GM03348 (cell line): ENCODE measurements at places on chromosomes 2 and 18.

DNA sequence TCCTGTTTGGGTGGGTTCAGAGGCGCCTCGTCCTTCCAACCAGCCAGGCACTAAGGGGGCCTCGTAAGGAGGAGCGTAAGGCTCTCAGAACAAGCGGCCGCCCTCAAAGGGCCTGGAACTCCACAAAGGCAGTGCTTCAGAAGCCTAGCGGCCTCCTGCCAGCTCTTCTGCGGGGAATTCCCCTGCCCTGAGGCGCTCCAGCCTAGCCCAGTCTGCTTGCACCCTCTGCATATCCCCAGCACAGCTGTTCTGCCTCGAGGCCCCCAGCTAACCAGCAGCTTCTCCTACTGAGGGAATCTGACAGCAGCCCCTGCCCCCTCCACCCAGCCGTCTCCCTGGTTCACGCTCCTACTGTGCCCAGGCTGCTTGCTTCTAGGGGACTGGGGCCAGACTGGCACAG lies 265.9 kb downstream of the TFCP2L1 start:
- no peak for DNase-seq

GRCh38 chr2:181948227-181948626 lies 37.4 kb upstream of the PPP1R1C start:
- no peak for DNase-seq

DNA sequence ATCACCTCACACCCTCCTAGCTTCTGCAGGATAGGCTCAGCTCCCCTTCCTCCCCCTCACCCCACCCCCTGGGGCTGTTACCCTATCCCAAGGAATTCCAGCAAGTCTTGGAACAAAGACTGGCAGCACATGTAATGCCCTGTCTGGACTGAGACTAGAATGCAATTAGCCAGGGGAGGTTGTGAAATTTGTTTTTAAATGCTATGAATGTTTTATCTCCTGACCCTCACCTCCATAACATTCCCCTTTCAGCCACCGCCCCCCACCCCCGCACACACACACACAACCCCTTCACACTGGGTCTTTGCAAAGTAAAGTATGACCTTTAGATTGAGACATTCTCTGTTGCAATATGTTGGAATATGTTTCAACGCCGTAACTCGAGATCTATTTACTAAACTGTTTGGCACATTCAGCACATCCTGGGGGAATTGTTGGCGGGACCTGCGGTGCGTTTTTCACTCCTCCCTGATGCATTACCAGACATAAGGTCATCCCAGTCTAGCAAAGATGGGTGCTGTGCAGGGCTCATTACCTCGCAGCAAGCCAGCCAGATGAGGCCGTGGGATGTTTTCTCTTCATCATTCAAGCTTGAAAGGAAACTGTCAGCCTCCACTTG lies 290.7 kb upstream of the SLC14A2 start:
- peak; percentile 85 for DNase-seq

DNA sequence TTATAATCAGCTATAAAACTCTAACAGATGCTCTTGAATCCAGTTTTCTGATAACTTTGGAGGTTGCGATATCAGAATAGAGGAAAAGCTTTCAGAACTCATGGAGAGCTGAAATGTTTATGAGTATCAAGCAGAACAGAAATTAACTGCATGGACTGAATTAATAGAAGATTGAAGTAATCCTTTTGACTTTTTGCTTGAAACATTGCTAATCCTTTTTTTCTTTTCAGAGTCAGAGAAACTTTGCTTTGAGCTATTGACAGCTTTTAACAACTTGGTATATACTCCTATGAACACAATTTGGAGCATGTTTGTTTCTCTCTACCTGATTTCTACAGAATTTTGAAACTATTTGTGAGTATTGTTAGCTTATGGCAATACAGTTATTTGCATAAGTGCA lies 1254.8 kb downstream of the LRP1B start:
- no peak for DNase-seq

GRCh38 chr2:223725494-223725893 lies 111.9 kb downstream of the AP1S3 start:
- DNase-seq = peak; percentile 92

DNA sequence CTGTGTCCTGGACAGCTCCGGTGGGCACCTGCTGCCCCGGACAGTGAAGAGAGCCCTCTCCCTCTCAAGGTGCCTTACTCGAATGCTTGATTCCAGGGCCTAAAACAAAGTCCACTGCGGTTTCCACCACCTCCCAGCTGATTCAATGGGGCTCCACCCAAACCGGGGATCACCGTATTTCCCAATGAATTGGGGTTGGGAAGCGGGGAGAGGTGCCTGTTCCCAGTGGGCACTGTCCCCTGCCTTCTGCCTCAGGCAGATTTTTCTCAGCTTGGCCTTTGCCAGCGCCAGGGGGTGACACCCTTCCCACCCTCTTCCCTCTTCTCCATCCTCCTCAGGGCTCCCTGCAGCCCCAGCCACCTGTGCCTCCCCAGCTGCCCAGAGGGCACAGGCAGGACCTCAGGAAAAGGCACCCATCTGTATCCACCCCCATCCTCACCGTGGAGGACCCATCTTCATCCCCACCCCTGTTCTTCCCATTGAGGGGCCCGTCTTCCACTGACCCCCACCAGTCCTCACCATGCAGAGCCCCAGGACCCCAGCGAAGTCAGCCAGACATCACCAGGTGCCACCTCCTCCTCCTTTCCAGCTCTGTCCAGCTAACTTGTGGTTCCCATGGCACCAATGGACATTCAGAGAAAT lies 66.7 kb upstream of the HPCAL1 start:
- DNase-seq = no peak

DNA sequence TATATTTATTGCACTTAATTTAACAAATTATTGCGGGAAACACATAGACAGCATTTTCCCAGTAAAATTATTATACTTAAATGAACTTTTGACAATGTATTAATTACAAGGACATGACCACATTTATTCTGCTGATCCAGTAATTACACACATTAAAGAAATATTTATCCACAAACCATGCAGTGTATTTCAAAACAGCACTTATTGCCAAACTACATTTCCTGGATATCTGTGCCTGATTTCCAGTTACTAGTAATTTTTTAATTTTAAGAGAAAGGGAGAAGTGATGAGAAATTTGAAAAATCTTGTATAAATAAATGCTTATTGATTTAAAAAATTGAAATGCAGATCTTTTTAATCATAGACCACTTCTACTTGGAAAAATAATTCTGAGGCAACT lies 1458.7 kb upstream of the ACVR2A start:
- no peak for DNase-seq

GRCh38 chr18:48678237-48679115 lies 139.6 kb downstream of the CTIF start:
- no peak for DNase-seq

DNA sequence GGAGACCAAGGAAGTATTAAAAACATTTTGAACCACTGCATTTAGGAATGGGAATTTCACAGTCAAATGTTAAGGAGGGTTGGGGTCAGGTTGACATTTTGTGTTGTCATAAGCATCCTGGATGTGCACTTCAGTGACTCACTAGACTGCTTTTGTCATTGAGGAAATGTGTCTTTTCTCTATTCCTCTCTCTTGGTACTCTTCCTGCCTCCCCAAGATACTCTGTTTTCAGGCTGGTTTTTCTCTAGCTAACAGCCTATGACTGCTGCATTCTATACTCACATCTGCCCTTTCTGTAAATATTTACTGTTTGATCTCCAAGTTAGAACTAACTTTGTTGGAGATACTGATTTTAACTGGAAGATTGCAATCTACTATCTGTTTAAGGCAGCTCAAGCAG lies 23.4 kb downstream of the XRCC5 start:
- DNase-seq = no peak

- no peak for DNase-seq
Measured at GRCh38 chr2:45928946-45929345, 277.5 kb downstream of the PRKCE start.

GRCh38 chr2:72033636-72034035 lies 114.0 kb downstream of the CYP26B1 start:
- no peak for DNase-seq

GRCh38 chr18:78772360-78773302 lies 207.0 kb upstream of the SALL3 start:
- DNase-seq = no peak

- no peak for DNase-seq
Measured at GRCh38 chr2:44250376-44250775, 24.9 kb upstream of the SLC3A1 start.

GRCh38 chr2:38279201-38279600 lies 97.9 kb downstream of the ATL2 start:
- DNase-seq = no peak

GRCh38 chr18:13611601-13612195 lies 114.7 kb downstream of the FAM210A start:
- DNase-seq = peak; percentile 78

DNA sequence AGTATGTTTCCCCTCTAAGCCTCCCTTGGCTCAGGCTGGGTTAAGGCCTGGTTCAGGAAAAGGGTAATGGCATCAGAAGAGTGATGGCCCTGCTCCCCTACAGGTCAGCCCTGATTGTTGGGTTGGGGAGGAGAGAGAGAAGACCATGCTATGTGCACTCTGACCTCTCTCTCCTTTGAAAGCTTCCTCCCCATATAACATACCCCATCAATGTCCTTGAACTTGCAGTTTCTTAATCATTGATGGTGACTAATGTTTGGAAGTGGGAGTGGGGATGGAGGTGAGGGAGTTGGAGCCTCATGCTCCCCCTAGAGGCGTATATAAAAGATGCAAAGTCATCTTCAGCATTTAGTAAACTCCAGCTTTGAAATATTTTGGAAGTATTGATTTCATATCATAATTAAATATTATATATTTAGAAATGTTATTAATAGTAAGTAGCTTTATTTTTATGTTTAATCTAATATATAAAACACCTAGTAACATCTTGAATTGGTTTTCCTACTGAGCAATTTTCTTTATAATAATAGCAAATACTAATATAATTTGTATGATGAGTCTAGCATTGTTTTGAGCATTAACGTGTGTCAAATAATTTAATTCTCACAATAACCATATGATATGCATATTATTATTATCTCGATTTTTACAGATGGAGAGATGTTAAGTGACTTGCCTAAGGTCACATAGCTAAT lies 8.8 kb downstream of the PLCL1 start:
- DNase-seq = peak; percentile 42

DNA sequence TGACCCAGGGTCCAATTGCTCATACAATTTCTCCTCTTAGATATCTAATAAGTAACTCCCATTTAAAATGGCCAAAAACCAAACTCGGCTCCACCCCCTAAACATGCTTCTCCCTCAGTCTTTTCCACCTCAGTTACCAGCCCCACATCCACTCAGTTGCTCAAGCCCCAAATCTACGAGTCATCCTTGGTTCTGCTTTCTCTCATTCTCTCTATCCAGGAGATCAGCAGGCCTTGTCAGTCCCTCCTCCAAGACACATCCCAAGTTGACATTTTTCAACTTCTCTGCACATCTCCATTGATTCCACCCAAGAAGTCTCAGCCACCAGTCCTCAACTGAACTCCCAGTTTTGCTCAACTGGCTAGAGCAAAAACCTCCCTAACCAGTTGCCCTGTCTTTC lies 40.5 kb upstream of the RTN4 start:
- DNase-seq = peak; percentile 56

- no peak for DNase-seq
Measured at GRCh38 chr2:241125626-241126025, 23.5 kb upstream of the MTERF4 start.

- no peak for DNase-seq
Measured at GRCh38 chr2:176934869-176935415, 277.7 kb upstream of the HNRNPA3 start.
